ENCODE measurements at places on chromosomes 6 and 20. TPM values are rescaled to one million over a fixed set of nuclear protein-coding genes. Genes with fewer than 3 reads are reported as not detected.

DNA sequence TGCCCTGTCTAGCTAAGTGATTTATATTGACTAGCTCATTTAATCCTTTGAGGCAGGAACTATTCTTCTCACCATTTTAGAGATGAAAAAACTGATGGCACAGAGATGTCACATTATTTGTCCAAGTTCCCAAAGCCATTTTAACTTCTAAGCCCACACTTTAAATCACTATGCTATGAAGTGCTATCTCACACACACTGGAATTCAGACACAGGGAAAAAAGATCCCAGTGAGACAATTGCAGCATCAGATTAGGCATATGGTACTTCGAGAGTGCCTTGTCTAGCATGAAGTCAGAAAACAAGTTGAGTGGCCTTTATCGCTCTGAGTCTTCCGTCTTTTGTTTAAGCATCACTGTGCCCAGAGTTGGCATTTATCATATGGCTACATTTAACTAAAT lies 54.1 kb upstream of the PDE7B start:
- DNase-seq = no peak

GRCh38 chr6:4568138-4568537 lies 208.1 kb upstream of the CDYL start:
- DNase-seq = peak; percentile 36

- DNase-seq = no peak
These were observed 14.0 kb downstream of the DEFB110 start for GRCh38 chr6:50007819-50008218.

- no peak for DNase-seq
These were observed 15.0 kb upstream of the TFAP2A start for GRCh38 chr6:10429638-10430427.

C20orf204 gene
- 0.35 TPM for total RNA-seq

CLVS2 gene
- not detected for total RNA-seq

DNA sequence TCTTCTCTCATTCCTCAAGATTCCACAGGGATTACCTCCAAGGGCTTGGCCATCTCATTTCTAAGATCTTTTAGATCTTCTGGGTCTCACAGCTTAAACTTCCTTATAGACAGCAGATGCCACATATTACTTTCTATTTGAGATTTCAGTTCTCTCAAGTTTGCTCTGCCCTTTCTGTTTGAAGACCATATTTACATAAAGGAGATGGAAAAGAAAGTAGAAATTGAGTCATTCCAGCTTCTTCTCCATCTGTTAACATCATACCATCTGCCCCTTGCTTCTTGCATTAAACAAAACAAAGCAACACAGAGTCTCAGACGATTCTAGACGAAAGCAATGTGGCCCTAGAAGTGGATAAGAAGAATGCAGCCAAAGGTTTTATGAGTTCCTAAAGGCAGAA lies 203.4 kb downstream of the TTLL2 start:
- DNase-seq = no peak

TMEM151B gene
- total RNA-seq = 2.6 TPM

DNA sequence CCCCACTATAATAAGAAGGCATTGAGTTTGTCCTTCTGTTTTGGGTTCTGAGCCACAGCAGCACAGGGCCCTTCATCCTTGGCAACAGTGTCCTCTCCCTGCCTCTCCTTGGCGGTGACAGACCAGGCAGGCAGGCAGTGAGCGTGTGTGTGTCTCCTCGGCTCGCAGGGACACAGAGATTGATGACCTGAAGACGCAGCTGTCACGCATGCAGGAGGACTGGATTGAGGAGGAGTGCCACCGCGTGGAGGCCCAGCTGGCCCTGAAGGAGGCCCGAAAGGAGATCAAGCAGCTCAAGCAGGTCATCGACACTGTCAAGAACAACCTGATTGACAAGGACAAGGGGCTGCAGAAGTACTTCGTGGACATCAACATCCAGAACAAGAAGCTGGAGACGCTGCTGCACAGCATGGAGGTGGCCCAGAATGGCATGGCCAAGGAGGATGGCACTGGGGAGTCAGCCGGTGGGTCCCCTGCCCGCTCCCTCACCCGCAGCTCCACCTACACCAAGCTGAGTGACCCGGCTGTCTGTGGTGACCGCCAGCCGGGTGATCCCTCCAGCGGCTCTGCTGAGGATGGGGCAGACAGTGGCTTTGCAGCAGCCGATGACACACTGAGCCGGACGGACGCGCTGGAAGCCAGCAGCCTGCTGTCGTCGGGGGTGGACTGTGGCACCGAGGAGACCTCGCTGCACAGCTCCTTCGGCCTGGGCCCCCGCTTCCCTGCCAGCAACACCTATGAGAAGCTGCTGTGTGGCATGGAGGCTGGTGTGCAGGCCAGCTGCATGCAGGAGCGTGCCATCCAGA lies 24.0 kb downstream of the SDCBP2 start:
- no peak for DNase-seq

DNA sequence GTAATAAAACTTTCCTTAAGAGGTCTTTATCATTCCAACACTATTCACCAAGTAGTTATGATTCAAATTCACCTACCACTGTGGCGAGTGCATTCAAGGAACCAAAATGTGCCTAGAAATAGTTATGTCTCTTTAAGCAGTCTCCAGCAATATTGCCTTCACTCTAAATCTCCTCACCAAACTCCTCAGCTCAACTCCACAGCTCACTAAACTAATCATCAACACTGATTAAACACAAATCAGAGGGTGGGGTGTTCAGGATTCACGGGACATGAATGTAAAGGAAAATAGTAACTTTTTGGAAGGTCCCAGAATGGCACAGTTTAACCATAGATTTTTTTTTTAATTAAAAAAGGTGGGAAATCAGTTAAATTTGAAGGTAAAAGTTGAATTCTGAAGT lies 70.5 kb upstream of the THEMIS start:
- DNase-seq = no peak

DNA sequence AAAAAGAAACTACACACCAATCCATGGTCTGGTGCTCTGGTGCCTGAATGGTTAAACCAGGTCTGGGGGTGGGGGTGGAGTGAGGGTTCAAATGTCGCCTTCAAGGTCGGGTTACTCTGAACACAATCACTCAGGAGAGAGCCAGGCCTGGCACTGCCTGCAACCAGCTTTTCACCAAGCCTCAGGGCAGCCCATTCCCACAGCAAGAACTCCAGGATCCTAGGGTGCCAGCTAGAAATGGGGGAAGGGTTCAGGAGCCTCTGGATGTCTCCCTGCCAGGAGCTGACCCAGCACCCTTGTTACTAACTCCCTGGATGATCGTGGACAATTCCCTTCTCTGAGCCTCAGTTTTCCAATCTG lies 6.7 kb downstream of the SDC4 start:
- no peak for DNase-seq

TLDC2 gene
- 0.30 TPM for total RNA-seq

DNA sequence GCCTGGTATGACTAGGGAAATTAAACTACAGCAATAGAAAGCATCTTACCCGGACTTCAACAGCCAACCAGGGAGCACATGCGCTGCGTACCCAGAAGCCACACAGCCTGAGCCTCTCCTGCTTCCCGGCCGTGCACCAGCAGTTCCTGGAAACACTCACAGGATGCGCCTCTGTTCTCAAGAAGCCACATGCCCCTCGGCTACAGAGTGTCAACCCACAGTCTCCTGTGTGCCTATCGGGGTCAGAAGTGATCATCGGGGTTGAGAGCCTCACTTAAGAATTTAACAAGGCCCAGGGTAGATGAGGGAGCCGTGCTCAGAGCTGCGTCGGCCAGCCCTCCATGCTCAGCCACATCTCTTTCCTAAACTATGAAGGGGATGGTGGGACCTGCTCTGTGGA lies 147.2 kb upstream of the GGTLC1 start:
- no peak for DNase-seq

CDH4 gene
- 0.07 TPM for total RNA-seq

GRCh38 chr20:51184289-51184688 lies 161.4 kb upstream of the KCNG1 start:
- no peak for DNase-seq

- DNase-seq = no peak
These were observed 348.0 kb downstream of the HDGFL1 start for GRCh38 chr6:22917344-22917743.

GRCh38 chr20:34536798-34537394 lies 20.7 kb downstream of the DYNLRB1 start:
- DNase-seq = no peak

GRCh38 chr6:144062786-144063185 lies 32.6 kb downstream of the SF3B5 start:
- DNase-seq = no peak

- DNase-seq = no peak
These were observed 2.0 kb upstream of the ZNFX1 start for GRCh38 chr20:49279677-49280462.

DNA sequence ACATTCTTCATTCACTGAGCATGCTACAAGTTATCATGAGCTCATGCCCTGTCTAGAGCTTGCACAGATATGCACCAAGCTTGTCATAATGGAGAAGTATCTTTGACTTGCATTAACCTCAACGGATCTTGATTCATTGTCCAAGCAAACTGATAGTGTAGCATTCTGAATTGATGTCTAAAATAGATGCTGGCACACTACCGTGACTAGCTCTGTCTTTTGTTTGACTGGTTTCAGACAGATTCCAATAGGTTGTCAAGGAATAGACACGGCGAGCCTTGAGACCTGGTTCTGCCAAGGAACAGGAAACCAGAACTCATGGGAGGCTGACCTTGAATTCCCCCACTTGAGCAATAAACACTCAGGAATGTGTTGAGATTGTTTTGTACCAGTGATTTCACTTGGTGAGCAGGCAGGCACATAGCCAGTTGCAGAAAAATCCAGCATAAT lies 1153.1 kb upstream of the GJE1 start:
- peak; percentile 60 for DNase-seq

GRCh38 chr20:8372824-8373380 lies 240.8 kb downstream of the PLCB1 start:
- DNase-seq = no peak

DNA sequence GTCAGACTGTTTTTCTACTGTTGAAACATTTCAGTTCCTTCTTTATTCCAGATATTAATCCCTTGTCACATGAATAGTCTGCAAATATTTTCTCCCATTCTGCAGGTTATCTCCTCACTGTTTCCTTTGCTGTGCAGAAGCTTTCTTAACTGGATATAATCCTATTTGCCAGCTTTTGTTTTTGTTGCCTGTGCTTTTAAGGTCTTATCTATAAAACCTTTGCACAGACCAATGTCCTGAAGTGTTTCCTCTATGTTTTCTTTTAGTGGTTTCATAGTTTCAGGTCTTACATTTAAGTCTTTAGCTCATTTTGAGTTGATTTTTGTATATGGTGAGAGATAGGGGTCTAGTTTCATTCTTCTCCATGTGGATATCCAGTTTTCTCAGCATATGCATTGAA lies 19.2 kb downstream of the NCOA6 start:
- DNase-seq = no peak

DNA sequence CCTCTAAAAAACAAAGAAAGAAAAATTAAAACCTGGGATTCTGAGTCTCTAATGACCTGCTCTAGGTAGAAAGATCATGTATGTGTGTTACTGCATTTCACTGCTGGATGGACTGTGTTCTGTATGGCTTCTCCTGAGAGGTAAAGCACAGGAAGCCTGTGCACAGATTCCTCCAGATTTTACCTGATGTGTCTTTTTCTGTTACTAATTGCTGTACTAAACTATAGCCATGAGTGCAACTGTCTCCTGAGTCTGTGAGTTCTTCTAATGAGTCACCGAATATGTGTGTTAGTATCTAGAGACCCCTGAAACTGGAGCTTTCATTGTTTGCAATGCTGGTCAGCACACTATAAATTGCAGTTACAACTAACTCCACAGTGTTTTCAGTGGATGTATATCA lies 270.8 kb downstream of the CDKAL1 start:
- DNase-seq = no peak

DNA sequence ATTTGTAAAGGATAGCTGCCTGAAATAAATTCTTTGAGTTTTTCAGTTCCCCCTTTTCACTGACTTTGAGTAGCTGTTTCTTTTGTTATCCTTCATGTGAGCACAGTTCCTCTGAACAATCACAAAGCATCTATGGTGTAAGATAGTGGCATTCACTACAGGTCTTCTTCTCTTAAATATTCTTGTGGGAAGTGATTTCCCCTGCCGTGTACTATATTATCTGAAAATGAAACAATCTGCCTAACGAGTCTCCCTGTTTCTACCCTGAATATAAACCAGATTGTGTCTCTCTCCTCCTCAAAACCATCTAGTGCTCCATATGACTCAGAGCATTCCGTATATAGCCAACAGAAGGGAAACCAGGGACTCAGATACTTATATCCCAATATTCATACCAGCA lies 380.1 kb upstream of the SOX4 start:
- DNase-seq = no peak

GRCh38 chr20:16445482-16445881 lies 127.8 kb downstream of the KIF16B start:
- no peak for DNase-seq

DNA sequence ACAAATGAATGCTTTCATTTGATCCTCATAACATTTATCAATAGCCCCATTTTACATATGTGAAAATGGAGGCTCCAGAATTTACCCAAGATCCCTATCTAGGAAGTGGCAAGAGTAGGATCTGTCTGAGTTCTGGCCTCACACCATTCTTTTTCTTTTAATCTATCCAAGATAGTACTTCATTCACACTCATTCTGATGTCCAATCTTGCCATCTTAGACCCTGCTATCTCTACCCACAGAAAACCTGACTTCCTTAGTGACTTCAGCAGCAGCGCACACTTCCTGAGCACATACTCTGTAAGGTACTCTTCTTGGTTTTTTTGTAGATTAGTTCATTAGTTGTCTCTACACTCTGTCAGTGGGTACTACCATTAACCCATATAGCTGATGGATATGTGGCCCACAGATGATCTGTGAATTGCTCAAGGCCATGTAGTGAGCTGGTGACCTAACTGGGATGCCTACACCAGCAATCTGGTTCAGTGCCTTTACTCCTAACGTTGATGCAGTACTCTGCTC lies 36.3 kb downstream of the COX4I2 start:
- DNase-seq = no peak

MCCD1 gene
- total RNA-seq = not detected

SLC18B1 gene
- 3.2 TPM for total RNA-seq

DNA sequence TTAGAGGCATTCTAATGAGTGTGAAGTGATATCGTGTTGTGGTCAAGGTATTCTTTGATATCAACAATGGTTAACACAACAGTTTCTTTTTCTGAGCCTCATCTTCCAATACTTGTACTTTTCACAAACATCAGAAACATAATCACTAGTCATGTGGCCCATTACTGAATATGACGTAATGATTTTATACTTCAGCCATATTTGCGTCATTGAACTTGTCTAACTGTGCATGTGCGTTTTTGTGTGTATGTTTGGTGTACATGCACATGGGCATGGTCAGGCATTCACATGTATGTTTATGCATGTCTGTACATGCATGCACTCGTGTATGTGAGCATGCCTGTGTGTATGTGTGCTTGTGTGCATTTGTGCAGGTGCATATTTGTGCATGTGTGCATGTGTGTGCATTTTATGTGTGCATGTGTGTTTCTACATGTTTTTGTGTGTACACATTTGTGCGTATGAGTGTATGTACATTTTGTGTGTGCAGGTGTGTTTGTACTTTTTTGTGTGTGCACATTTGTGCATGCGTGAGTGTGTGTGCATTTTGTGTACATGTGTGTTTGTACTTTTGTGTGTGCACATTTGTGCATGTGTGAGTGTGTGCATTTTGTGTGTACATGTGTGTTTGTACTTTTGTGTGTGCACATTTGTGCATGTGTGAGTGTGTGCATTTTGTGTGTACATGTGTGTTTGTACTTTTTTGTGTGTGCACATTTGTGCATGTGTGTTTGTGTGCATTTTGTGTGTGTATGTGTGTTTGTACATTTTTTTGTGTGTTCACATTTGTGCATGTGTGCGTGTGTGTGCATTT lies 29.4 kb downstream of the PRR18 start:
- DNase-seq = no peak

GRCh38 chr6:87826424-87826823 lies 124.4 kb upstream of the AKIRIN2 start:
- DNase-seq = no peak
